ENCODE measurements at places on chromosomes 12 and 14. TPM values are rescaled to one million over a fixed set of nuclear protein-coding genes. Genes with fewer than 3 reads are reported as not detected.

XPOT gene
- total RNA-seq = 76.8 TPM

SMCO2 gene
- total RNA-seq = not detected

PLEKHD1 gene
- total RNA-seq = not detected

POTEG gene
- total RNA-seq = not detected

RPL10L gene
- not detected for total RNA-seq

CD4 gene
- total RNA-seq = not detected

OR10A7 gene
- not detected for total RNA-seq

LRCOL1 gene
- not detected for total RNA-seq

ZNF839 gene
- 4.4 TPM for total RNA-seq

CYP27B1 gene
- not detected for total RNA-seq

CLEC1A gene
- 0.30 TPM for total RNA-seq

SIX4 gene
- total RNA-seq = 3.1 TPM

Measured in MG63 (cell line).